Motor neuron (in vitro differentiated cells): ENCODE measurements at places on chromosomes 6 and 20.

DNA sequence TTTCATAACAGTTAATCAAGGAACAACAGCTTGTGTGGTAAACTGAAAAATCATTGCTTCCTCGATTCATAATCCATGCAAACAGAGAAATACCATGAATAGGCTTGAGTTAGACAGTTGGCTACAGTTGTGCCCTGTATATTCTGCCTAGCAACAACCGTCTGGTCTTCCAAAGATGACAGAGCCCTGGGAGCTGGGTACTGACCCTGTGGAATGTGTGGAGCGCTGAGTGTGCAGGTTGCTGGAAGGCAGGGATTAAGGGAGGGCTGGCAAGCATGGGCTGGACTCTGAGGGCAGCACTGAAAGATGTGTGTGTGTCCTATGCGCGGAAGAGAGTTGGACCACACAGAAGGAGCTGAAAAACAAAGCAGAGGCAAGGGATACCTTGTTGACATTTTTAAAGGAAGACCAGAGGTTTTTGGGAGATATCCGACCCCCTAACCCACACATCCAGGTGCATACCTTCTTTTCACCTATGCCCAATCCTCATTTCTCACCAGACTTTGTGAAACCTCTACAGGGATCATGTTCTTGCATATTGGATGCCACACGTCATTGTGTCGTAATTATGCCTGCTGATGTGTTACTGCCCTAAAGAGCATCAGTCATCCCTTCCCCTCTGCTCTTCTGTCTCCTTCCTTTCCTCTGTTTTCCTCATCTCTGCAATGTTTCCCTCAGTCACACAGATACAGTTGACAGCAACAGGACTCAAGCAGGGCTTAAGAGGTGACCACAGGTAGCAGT lies 58.2 kb upstream of the VGLL2 start:
- ATAC-seq, result peak; percentile 77

DNA sequence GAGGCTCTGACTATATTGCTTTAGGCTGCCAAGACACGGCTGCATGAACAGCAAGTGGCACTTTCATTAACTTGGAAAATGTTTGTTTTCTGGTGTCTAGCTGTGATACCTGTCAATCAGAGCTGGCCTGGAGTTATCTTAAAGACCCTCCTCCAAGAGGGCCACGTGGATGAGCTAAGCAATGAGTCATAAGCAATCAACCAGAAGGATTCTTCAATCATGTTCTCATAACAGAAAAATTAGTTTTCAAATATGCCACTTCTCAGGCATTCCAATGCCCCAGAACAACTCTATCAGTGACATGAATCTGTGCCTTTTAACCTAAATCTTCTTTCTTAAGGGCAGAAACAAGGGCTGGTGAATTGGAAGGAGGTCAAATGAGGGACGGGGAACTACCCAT lies 283.0 kb downstream of the HTR1B start:
- ATAC-seq, result no peak

DNA sequence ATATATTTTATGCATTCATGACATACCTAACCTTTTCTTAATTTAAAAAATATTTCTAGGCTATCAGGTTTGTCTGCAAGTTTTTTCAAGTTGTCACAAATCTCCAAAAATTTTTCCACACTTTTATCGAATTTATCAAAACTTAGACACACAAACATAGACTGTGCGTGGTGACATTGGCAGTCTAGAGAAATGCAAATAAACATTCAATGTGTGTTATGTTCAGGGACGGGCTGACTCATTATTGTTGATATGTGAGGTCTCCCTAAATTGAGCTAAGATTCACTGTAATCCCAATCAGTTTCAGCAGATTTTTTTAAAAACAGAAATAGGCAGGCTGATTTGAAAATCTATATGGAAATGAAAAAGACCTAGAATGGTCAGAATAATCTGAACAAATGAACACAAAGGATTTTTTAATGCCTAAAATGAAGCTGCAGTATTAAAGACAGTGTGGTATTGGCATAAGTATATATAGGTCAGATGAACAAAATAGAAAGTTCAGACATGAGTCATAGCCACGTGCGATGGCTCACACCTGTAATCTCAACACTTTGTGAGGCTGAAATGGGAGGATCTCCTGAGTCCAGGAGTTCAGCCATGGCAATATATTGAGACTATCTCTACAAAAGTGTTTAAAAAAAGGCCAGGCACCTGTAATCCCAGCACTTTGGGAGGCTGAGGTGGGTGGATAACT lies 19.2 kb downstream of the BLTP3A start:
- no peak for ATAC-seq

- no peak for ATAC-seq
These were observed 84.2 kb downstream of the HIVEP1 start for GRCh38 chr6:12096342-12096741.

GRCh38 chr6:152386131-152386530 lies 251.0 kb downstream of the SYNE1 start:
- no peak for ATAC-seq

DNA sequence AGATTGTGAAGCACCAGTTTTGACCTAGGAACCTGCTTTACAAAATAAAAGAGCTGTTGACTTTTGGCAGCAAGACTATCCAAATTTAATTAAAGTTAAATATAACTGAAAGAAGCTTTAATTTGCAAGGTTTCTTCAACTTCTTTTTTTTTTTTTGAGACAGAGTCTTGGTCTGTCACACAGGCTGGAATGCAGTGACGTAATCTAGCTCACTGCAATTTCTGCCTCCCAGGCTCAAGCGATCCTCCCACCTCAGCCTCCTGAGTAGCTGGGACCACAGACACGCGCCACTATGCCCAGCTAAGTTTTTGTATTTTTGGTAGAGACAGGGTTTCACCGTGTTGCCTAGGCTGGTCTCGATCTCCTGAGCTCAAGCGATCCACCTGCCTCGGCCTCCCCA lies 13.7 kb upstream of the CSE1L start:
- no peak for ATAC-seq
